ENCODE measurements at places on chromosomes 12 and 14.

GRCh38 chr14:61197416-61197815 is 83.7 kb downstream of the TMEM30B start:
- DNase-seq, result no peak

- no peak for DNase-seq
Observed at GRCh38 chr12:131210506-131211339, 257.0 kb downstream of the ADGRD1 start.

DNA sequence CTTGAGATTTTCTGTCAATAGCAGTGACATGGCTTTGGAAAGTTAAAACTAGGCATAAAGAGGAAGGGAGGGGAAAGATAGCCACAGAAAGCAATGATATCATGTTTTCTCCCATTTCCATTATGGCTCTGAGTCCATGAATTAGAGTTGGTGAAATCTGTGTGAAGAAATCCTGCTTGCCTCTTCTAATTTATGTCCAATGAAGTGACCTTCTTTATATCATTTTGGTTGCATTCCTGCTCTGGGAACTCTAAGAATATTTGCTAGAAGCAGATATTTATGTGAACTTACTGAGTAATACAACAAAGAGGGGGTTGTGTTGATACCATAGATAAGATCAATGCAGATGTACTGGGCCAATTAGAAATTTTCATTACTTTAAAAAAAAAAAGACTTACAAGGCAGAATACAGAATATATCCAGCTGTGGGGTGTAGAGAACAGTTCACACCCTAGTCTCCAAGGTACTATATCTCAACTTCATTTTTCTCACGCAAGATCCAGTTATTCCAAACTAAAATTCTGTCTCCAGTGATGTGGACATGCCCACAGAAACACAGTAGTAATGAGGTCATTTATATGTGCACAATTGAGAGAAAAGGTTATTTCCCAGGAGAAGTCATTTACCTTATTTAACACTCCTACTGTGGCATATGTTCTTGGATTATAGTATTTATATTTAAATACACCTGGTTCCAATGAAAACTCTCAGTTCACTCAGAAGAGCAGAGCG is 51.5 kb upstream of the KCNJ8 start:
- no peak for DNase-seq

DNA sequence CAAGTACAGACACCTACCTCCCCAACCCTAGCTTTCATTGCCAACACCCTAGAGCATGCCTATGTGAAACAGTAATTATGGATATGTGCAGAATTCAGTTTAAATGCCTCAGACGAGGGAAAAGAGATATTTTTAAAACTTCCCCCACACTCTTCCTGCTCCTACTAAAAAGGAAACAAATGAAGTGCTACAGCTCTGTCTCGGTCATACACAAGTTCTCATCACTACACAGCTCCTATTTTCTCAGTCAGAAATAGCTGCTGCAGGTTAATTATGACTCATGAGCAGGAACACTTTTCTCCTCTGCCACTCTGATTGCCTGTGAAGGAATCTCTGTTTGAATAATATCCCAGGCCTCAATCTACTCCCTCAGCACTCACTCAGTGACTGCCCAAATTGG is 703.6 kb upstream of the FLRT2 start:
- no peak for DNase-seq

GRCh38 chr12:43105426-43105981 is 446.5 kb downstream of the ADAMTS20 start:
- DNase-seq, result no peak

DNA sequence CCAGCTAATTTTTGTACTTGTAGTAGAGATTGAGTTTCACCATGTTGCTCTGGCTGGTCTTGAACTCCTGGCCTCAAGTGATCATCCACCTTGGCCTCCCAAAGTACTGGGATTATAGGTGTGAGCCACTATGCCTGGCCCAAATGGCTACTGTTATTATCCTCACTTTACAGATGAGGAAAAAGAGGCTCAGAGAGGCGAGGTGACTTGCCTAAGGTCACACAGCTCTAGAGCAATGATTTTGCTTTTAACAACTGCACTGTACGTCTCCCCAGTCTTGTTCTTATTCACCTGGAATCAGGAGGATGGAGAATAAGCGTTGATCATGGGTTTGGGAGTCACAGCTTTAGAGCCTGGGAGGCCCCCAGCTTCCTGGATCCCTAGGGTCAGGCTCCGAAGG is 69.8 kb upstream of the NCOR2 start:
- DNase-seq, result no peak

DNA sequence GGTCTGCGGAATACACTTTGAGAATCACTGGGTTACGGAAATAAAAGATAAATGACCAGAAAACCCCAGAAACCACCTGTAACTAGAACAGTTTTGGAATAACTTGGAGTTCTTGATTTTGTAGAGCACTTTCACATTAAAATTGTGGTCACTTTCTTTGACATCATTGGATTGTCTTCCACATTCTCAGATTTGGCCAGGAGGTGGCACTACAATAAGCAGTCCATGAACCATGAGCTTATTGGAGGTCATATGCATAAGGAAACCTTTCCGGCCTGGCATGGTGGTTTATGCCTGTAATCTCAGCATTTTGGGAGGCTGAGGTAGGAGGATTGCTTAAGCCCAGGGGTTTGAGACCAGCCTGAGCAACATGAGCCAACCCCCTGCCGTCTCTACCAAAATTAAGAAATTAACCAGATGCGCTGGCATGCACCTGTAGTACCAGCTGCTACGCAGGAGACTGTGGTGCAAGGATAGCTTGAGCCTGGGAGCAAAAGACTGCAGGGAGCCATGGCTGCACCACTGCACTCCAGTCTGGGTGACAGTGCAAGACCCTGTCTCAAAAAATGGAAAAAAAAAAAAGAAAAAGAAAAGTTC is 107.7 kb upstream of the CAND1 start:
- peak; percentile 7 for DNase-seq

GRCh38 chr12:53399896-53400295 is 19.9 kb downstream of the SP1 start:
- no peak for DNase-seq

- DNase-seq, result peak; percentile 54
Observed at GRCh38 chr12:26831951-26832821, 808 bp downstream of the ITPR2 start.

Measured in GM18507 (cell line).